ENCODE measurements at places on chromosomes 7 and 10.

DNA sequence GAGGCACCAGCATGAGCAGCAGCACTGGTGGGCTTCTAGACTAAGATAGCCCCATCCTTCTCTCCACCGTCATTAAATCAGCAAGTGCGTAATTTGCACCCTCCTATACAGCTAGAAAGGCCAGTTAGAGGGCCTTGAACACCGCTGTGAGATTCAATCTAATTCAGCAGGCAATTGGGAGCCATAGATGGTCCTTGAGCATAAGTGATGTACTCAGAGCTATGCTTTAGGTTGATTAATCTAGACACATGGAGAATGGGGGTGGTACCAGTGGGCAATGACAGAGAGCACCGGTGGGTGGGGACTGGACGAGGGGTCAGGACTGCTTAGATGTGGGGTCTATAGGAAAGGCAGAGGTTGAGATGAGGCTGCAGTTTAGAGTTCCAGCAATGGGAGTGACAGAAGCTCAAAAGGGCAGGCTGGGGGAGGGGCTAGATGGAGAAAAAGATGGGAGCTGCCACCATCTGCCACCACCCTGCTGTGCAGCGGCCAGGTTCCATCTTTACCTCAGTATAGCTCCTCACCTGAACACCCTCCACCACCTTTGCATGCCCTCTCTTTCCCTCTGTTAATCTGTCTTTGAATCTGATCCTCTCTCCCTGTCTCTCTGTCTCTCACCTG lies 87.3 kb downstream of the C10orf105 start:
- no peak for DNase-seq

- DNase-seq: no peak
These were observed 225.8 kb downstream of the ELFN1 start for GRCh38 chr7:1895664-1896515.

GRCh38 chr10:61061923-61062504 lies 118.0 kb upstream of the RHOBTB1 start:
- DNase-seq: no peak

GRCh38 chr7:38481401-38481800 lies 149.8 kb downstream of the AMPH start:
- DNase-seq: no peak

DNA sequence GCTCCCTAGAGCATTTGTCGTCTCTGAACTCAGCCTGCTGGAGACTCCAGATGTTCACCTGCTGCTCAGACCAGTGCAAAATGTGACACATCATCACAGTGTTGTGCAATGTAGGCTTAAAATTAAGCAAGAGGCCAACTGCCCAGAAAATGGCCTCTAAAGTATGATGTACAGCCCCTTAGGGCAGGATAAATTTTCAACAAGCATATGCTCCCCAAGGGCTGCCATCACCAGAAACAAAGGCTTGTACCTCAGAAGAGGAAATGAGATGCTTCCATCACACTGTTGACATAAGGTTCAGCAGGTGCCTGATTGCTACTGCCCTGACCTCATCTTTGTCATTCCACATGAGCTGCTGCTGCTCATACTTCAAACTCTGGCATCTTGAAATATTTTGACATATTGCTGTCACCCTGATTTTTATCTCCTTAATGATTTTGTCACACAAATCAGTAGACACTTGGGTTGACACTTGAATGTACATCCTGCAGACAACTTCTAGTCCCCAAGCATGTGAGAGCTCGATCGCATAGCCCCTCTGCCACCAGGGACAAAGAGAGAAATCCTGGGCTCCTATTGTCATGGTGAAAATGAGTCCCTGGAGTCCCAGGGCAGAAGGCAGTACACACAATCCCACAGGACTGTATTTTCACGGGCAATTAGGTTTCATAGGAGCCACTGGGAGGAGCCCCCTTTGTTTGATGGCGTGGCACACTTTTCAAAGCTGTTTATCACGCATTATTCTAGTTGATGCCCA lies 219.7 kb upstream of the STK17A start:
- no peak for DNase-seq

GRCh38 chr7:110001254-110001938 lies 1089.5 kb upstream of the LRRN3 start:
- no peak for DNase-seq

- no peak for DNase-seq
These were observed 34.0 kb downstream of the CCDC186 start for GRCh38 chr10:114140036-114140435.

DNA sequence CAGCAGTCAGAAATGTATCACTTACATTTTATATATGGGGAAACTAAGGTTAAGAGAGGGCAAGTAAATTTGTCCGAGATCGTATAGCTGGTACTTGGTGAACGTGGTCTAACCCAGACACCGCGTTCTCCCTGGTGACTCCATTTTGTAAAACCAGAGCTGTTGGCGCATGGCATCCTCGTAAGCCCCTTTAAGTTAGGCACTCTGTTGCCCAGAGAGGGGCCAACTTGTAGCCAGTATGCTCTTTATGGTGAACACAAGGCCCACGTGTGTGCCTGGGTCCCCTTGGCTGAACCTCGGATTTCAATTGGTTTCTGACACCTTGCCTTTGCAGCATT lies 39.7 kb upstream of the ZNF518A start:
- no peak for DNase-seq

GRCh38 chr10:71080381-71081228 lies 131.8 kb upstream of the UNC5B start:
- DNase-seq: no peak

- DNase-seq: no peak
These were observed at the start of gene LIMK1 for GRCh38 chr7:74083117-74083876. TSS of gene LIMK1 (plus strand) at chr7:74083804. CDS start at chr7:74083991, 187 bp downstream.

DNA sequence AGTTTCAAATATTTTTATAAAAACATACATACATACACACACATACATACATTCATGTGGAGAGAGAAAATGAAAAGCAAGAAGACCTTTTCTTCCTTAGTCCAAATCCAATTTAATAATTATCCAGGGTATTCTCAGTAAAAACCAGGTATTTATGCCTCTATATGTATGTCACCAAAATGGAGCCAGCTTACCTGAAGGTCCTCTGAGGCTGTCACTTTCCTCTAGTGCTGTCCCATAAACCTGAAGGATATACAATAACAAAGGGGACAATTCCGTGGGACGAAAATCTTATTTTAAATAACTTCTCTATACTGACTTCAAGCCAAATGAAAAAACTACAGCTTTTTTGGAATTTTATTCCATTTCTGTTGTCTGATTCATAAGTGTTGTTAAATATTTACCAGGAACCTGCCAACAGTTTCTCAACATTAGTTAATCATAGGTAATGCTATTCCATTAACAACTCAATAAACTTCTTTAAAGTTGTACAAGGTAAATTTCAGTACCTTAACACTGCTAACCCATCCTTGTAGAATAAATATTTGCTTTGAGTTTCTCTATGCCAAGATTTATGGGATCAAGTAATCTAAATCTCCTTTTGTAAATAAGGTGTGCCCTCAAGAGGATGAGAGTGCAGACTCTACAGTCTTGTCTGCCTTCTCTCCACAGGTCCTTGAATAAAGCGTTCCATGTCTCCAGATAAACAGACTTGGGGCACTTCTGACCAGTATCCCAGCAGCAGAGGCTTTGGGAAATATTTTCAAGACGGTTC lies 260.3 kb downstream of the AHR start:
- DNase-seq: no peak

DNA sequence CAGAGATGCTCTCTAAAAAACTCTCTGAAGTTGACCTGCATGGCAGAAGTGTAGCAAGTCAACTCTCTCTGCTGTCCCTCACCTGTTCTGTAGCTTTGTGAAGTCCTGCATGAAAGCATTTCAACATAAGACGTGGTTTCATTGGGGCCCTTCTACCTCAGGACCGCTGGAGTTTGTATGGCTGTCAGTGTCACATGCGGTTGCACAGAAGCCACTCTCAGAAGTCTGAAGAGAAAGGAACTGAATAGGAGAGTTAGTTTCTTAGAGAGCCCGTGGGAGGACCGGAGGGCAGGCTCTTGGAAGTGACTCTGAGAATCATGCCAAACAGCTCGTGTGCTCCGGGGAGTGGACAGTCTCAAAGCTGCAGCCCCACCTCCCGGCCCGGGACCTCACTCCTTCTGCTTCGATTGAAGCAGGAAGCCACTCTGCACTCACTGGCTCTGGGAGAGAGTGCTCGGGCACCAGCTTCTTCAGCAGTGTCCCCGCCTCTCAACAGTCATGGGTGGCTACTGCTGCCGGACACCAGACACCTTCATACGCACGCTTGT lies 486.7 kb downstream of the SDK1 start:
- no peak for DNase-seq

- no peak for DNase-seq
These were observed 28.5 kb downstream of the SMURF1 start for GRCh38 chr7:99115379-99115778.

- no peak for DNase-seq
These were observed 14.6 kb downstream of the LRRC17 start for GRCh38 chr7:102927312-102927933.

DNA sequence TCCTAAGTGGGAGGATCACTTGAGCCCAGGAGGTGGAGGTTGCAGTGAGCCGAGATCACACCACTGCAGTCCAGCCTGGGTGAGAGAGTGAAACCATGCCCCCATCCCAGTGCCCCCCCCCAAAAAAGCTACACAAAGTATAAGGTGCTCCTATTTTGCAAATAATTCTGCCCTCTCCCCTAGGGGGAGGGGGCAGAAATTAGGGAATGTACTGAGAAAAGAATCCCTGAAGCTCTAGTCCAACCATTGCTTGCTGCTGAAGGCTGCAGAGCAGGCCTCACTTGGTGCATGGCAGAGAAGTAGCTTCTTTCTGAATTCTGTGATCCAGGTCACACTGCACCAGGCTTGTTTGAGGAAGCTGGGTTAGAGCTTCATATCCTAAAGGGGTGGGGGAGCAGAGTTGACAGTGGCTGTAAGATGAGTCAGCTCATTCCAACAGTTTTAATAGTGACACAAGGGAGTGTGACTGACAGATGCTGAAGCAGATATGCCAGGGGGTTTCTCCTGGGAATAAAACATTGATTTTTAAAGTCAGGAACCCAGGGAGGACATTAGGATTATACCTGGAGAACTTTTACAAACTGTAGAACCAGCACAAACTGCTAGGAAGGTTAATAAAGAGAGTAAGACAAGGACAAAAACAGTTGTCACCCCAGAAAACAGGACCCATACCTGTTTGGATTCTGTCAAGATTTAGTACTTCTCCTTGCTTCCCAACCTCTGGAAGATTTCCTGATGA lies 32.8 kb upstream of the STRIP2 start:
- no peak for DNase-seq

- DNase-seq: no peak
These were observed 45.1 kb downstream of the ST8SIA6 start for GRCh38 chr10:17409170-17409733.

DNA sequence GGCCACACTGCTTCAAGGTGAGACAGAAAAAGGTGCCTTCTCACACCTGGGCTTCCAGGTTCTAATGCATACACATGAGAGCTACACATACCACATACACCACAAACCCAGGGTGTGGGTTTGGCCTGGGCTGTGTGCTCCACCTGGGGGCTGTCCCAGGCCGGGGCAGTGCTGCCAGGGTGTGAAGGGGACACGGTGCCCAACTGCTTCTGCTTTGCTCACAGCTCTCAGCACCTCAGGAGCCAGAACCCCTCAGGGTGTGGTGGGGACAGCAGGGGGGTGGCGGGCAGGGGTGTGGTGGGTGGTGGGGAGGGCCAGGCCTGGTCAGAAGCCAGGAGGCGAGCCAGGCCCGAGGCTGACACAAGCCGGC lies 51.1 kb downstream of the TMEM209 start:
- peak; percentile 21 for DNase-seq

- DNase-seq: no peak
These were observed 50.5 kb upstream of the PRSS58 start for GRCh38 chr7:142308326-142308725.

DNA sequence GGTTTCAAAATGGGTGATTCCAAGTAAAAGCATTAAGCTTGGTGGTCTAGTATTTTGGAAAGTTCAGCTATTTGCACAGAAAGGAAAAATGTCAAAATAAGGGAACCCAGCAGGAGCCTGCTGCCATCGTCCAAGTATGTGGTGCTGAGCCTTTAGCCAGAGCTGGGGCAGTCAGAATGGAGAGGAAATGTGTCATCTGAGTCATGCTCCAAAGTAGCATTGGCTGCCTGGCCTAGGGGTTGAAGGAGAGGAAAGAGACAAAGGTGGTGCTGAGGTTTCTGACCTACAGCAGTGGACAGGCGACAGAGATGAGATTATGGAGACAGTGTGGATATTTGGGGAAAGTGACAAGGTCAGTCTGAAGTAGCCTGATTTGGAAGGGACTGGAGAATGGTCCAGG lies 103.9 kb downstream of the PLCE1 start:
- no peak for DNase-seq

DNA sequence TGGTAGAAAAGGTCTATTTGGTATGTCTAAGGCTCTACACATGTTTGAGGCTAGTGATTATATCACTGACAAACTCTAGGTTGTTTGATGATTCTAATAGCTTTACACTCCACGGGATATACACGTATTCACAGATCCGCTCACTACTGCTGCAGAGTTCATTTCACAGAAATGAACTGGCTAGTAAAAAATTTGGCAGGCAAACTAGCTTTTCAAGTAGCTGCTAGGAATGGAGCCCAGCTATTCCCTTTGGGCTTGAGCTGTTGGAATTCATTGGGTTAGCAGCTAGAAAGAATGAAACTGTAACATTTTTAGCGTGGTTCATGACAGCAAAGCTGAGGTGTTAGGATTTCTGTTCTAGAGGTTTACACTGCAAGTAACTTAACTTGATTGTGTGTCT lies 37.6 kb downstream of the R3HCC1L start:
- DNase-seq: no peak

GRCh38 chr7:99699946-99700345 lies 20.1 kb upstream of the CYP3A5 start:
- no peak for DNase-seq

DNA sequence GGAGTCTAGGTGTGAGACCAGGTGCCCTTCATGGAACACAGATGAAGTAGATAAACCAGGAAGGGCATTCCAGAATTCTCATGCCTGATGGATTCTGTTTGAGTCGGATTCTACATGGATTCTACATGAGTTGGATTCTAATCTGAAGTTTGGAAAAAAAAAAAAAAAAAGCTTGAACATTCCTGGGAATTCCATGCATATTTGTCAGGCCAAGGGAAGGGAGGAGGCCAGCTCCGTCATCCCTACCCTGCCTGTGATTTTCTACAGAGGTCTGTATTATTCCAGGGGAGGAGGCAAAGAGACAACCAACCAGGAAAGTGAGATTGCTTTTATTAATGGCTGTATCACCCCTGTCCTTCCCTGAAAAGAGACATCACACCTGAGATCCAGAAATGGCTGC lies 27.8 kb upstream of the EBLN1 start:
- DNase-seq: no peak

DNA sequence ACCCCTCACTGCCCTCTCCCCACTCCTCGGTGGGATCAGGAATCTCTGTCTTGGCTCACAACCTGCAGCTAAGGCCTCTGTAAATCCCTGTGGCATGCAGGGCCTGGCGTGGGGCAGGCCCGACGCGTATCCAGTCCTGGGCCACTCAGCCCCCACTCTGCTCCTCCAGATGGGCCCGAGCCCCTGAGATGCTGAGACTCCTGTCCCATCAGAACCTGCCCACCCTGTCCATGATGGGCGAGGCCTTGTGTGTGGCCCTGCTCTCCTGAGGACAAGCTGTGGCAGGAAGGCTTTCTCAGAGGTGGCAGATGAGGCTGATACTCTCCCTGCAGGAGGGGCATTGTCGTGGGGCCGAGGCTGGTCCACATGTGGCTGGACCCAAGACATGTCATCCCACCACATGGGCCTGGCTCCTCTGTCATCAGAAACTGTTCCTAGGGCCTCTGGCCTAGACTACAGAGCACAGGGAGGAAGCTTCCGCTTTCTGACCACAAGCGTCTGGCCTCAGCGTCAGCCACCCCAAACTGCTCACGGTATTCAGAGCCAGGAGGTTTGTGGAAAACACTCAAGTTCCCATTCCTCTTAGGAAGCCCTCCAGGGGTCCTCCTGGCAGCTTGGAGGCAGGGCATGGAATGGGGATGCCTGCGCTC lies 6.0 kb downstream of the ALOX5 start:
- DNase-seq: no peak

All from NCI-H2029 treated with DMSO at 0.1 percent for 48 hours (cell line).